ENCODE measurements at places on chromosomes 16 and 17.

- DNase-seq: no peak
These were observed 7.1 kb upstream of the HOXB9 start for GRCh38 chr17:48633266-48633677.

GRCh38 chr17:56457501-56457900 lies 136.0 kb upstream of the NOG start:
- no peak for DNase-seq

- DNase-seq: no peak
These were observed 9.0 kb downstream of the ZDHHC1 start for GRCh38 chr16:67407176-67407787.

DNA sequence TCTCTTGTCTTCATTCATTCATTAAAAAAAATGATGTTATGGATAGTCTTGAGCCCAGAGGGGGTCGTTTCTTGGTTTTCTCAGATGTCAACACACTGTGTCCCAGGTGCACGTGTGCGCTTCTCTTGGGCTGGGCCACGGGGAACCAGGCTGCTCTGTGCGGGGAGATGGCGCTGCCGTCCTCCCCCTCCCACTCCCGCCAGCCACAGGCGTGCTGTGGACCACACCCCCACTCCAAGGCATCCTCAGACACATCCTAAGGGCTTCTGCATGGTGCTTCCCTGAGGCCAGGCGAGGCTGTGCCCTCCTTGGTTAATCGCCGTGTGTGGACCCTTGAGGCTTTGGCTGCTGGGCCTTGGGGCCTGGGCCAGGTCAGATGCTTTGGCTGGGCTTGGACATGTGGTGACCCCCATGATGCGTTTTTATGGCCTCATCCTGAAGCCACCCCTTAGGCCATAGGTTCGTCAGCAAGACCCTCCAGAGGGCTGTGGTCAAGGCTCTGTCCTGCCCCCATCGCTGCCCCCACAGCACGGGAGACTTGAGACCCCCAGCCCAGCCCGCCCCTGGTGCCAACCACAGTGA lies 245.7 kb upstream of the CIBAR2 start:
- no peak for DNase-seq

DNA sequence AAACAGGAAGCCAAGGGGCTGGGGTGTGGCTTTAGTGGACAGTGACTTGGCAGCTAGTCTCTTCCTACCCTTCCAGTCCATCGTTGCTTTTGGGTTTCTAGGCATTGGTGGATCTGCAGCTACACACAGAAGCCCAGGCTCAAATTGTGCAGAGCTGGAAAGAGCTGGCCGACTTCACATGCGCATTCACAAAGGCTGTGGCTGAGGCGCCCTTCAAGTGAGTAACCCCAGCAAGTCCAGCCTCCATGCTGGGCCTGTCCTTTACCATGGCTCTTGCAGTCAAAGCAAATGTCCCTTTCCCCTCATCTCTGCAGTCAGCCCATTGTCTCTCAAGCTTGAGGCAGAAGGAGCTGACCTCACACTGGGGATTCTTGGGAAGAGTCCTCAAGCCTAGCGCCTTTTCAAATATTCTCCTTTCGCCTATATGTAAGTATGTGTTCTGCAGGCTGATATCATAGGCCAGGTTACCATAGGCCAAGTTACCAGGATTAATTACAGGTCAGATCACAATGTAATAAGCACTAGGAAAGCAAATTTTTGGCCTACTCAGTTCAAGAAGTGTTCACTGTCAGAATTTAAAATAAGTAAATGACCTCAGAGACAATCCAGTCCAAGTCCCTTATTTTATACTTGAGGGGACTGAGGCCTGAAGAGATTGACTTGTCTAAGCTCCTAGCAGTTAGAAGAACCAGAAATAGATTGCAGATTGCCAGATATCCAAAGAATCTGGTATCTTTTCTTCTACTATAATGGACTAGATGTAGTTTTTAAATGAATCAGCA lies 6.5 kb downstream of the EME1 start:
- no peak for DNase-seq

- no peak for DNase-seq
These were observed 9.7 kb upstream of the RNPS1 start for GRCh38 chr16:2277466-2278271.

DNA sequence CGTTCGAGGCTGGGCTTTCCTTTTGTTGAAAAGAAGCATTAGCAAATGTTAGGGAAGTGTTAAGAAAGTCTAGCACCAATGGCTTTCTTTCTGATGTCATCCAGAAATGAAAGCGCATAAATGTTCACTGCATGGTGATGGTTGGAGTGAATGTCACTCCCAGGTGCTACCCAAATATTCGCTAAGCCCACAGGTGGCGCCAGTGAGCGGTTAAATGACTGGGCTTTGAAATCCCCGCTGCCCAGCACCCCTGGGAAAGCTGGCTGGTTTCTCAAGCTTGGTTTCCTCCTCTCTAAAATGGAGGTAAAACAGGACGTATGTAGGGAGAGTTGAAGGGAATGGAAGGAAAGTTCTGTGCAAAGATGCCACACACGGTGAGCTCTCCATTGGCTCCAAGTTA lies 104.4 kb downstream of the IRX5 start:
- peak; percentile 37 for DNase-seq

DNA sequence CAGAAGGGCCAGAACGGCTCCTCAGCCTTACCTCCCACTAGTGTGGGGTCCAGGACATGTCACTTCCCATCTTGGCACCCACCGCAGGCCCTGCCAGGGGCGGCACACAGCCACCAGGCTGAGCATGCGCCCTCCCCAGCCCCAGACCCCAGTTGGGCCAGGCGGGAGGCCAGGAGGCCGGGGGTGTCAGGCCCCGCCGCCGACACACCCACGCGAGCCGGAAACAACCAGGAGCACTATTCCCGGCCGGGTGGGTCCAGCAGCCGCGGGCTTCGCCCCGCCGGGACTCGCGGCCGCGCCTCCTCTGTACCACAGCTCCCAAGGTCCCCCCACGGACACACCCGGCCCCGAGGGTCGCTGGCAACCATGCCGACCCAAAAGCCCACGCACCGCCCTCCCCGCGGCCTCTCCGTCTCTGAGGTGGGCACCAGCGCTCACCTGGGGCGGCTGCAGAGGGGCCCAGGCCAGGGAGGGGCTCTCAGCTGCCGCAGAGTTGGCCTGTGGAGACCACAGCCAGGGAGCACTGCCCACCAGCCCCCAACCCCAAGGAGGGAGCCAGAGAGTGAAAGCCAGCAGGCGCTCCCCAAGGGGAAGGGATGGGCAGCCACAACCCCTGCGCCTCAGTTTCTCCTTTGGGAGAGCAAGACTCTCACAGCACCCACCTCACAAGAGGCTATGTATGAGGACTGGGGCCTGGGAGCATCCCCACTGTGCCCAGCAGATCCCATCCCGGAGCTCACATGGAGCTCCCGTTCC lies 18.0 kb downstream of the B9D1 start:
- no peak for DNase-seq

DNA sequence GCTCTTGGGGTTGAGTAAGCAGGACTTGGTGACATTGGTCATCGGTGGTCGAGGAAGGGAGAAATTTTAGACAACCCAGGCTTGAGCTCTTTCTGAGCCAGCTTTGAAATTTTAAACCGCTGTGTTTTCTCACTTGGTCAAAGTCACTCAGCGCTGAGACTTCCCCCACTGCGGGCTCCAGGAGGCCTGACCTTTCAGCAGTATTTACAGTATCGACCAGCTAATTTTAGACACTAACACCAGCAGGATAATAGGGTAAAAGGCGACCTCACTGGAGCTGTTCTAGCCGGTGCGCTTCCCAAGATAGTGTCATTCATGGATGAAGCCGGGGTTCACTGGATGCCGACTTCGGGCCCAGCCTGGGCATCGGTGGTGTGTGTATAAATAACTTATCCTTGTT lies 29.7 kb upstream of the WSCD1 start:
- DNase-seq: no peak
